ENCODE measurements at places on chromosomes 1 and 21.
A peak's percentile ranks its signal among the peaks of the same experiment; 100 is the strongest.

DNA sequence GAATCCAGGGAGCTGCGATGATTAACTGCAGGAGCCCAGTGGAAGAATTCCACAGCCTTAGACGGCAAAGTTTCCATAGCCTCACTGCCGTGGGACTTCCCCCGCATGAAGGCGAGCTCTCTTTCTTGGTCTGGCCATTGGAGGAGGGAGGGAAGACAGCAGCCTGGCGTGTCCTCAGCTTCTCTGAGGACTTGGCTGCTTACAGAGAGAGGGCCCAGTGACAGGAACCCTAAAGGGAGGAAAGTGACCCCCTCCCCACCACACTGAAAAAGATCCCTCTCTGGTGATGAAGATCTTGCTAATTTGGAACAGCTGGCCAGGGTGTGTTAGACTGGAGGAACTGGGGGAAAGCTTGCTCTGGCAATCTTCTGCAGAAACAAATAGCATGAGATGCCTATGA lies 41.0 kb downstream of the ATP2B4 start:
- DNase-seq, result no peak

- peak; percentile 55 for DNase-seq
Measured at GRCh38 chr1:184973272-184974055, 844 bp downstream of the NIBAN1 start.

DNA sequence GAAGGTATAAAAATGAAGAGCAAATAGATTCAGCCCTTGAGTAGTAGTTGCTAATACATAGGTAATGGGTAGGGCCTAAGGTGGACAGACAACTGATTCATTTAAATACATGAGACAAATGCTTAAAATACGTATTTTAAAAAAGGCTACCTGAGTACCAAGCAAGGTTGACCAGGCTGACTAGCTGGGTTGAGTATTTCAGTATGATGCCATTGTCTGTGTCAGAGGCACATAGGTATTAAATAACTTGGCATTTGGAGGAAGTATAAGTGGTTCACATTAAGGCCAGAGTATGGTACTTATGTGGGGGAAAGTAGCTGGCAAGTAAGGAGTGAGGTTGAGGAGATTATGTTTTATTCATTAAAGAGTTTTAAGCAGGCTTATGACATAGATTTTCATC lies 19.4 kb downstream of the NEK7 start:
- no peak for DNase-seq

GRCh38 chr1:111596499-111596898 lies 23.1 kb upstream of the RAP1A start:
- no peak for DNase-seq

DNA sequence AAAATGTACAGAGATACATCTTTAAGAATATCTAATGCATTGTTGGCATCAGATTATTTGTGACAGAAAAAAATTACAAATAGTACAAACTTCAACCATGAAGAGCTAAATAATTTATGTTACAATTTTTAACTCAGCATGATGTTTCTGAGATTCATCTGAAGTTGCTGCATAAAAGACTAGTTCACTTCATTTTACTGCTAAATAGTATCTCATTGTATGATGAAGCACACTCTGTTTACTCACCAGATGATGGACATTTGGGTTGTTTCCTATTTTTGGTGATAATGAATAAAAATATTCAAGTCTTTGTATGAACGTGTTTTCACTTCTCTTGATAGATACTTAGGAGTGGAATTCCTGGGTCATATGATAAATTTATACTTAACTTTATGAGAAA lies 20.6 kb downstream of the EGLN1 start:
- DNase-seq, result no peak

DNA sequence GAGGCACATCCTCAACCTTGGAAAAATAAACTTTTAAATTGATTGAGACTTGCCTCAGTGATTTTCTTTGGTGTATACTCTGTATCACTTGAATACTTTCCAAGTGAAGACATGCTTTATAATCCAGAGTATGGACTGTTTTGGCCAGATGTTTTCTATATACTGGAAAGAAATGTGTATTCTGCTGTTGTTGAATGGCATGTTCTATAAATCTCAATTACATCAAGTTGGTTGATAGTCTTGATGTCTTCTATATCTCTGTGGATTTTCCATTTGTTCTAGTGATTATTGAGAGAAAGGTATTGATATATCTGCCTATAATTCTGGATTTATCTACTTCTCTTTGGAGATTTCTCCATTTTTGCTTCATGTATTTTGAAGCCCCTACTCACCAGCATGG lies 37.5 kb downstream of the EBNA1BP2 start:
- DNase-seq, result no peak
